ENCODE measurements at places on chromosomes 7 and 10.

- no peak for ATAC-seq
These were observed 69.1 kb downstream of the C10orf120 start for GRCh38 chr10:122630526-122630925.

DNA sequence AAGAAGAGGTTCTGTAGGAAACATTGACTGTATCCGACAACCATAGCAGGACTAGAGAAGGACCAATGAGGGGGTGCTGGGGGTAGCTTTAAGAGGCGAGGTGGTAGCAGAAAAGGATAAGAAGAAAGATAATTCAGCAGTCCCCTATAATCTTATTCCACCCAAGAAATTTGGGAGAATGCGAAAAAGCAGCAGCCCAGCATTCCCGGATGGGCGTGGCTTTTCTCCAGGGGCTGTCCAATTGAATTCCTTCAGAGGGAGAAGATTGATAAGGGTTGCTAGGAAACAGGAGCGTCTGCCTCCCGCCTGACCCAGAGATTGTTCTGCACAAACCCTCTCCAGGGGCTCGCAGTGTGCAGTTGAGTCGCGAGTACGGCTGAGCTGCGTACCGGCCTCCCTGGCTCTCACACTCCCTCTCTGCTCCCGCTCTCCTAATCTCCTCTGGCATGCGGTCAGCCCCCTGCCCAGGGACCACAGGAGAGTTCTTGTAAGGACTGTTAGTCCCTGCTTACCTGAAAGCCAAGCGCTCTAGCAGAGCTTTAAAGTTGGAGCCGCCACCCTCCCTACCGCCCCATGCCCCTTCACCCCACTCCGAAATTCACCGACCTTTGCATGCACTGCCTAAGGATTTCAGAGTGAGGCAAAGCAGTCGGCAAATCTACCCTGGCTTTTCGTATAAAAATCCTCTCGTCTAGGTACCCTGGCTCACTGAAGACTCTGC lies at the start of gene GRM3:
Gene GRM3 (plus strand): TSS at position 349 of the 721 bp plus-strand sequence. CDS start 121,237 bp downstream, outside the sequence.
- ATAC-seq = no peak

GRCh38 chr7:95608359-95609173 lies 12.2 kb upstream of the PDK4 start:
- ATAC-seq = peak; percentile 99

- no peak for ATAC-seq
These were observed 368.9 kb downstream of the SORCS1 start for GRCh38 chr10:106795619-106796018.

DNA sequence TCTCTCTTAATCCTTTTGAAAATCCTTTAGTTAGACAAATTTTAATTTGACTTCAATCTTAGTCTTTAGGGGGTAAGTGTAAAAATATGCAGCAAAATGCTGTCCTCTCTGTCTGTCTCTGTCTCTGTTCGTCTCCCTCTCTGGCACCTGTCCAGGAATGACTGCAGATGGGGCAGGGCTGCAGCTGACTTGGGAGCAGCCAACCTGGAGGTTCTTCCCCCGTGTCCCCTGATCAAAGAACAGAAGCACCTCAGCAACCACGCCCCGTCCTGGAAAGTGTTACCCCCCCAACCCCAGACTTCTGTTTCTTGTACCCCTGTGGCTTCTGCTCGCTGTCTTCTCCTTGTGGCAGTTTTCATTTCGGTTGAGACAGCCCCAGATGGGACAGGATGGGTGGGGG lies 141.6 kb upstream of the NPS start:
- no peak for ATAC-seq

DNA sequence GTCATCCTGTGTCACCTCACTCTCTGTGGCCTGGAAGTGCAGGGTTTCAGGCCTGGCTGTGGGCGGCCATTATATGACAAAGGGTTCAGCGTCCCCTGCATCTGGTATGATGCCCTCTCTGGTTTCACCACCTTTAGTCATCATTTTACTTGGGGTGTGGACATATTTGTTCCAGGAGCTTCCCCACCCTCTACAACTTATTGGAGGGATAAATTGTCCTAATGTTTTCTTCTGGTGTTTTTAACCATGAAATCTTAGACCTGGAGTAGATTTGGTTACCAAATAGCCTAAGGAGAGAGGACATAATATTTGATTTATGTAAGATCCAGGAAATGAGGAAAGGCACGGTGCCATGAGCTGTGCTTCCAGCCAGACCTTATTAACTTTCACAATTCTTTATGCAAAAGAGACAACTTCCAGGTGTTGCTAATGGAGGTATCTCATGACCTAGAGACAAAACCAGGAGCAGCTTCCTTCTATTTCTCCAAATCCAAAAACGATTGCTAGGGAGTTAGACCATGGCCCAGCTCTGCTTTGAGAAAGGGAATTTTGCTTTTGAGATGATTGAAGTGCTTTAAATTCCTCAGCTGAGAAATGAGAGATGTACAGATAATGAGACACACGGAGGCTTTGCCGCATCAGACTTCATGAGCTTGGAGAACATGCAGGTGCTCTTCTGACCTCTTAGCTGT lies 20.9 kb downstream of the WBP1L start:
- no peak for ATAC-seq

GRCh38 chr7:108246227-108246837 lies 116.2 kb upstream of the LAMB4 start:
- no peak for ATAC-seq

GRCh38 chr10:35391153-35391953 lies 55.0 kb downstream of the CCNY start:
- no peak for ATAC-seq

DNA sequence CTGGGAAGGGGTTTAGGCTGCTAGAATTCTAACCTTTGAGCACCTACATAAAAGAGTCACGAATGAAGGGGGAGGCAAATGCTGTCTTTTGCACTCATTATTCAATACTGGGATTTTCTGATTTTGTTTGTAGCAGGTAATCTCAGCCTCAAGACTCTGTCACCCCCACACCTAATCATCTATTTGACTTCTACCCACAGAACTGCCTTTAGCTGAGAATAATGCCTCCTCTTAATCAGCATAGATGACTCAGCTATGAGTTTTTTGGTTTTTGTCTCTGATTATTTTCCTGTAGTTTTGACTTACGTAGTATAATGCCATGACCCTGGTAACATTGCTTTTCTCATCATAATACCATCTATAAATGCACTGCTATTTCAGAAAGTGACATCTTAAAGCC lies 42.7 kb upstream of the CACNB2 start:
- ATAC-seq = no peak

- ATAC-seq = no peak
These were observed 28.7 kb upstream of the SLC29A3 start for GRCh38 chr10:71290331-71290730.

- ATAC-seq = peak; percentile 62
These were observed 83.9 kb downstream of the JAZF1 start for GRCh38 chr7:28096713-28097112.

DNA sequence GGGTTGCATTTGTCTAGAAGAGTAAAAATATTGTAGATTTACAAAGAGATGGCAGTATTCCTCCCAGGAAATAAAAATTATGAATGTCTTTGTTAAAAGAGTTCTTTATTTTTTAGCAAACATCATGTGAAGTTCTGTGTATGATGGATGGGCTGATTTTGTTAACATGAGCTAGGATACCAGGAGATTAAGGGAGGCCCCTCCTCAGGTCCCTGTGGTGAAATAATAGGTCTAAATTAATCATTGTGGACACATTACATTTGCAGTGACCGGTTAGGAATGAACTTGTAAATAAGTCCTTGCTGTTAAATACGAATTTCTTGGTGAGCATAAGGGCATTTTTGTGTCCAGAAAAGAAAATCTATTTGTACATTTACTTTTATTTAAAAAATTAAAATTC lies 339.4 kb upstream of the PHF14 start:
- no peak for ATAC-seq

GRCh38 chr10:93376372-93377293 lies 105.5 kb downstream of the MYOF start:
- peak; percentile 62 for ATAC-seq

DNA sequence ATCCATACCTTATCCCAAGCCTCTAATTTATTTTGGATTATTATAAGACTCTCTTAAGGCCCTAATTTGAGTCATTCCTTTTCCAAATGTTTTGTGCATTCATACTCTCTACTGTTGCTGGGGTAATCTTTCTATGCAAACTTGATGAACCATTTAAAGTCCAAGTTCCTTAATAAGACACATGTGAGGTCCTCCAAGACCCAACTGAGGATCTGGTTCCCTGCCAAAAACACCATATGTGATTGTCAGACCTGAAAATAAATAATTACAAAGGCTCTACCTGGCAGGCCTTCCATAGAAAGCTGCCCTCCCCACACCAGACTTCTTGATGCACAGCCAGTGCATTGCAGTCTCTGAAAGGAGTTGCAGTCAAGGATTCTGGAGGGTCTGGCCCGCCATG lies 257.9 kb upstream of the AKR1E2 start:
- ATAC-seq = no peak

GRCh38 chr7:18644981-18645380 lies 149.4 kb downstream of the HDAC9 start:
- ATAC-seq = no peak

- ATAC-seq = no peak
These were observed 578.9 kb downstream of the ZWINT start for GRCh38 chr10:55782181-55782580.

DNA sequence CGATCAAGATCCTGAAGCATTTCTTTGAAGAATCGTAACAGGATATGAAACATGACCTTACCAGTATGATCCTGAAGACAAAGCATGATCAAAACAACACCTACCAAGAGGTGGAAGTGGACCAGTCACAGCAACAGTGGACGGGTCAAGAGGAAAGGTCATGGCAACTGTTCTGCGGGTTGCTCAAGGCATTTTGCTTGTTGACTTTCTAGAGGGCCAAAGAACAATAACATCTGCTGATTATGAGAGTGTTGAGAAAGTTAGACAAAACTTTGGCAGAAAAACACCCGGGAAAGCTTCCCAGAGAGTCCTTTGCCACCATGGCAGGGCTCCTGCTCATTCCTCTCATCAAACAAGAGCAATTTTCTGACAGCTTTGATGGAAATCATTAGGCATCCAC lies 65.6 kb upstream of the LRRC18 start:
- no peak for ATAC-seq

- no peak for ATAC-seq
These were observed 265.6 kb downstream of the GFRA1 start for GRCh38 chr10:116007256-116007891.

- no peak for ATAC-seq
These were observed 121.5 kb downstream of the SRPK2 start for GRCh38 chr7:105267244-105267643.

GRCh38 chr10:12615296-12616220 lies 266.2 kb downstream of the CAMK1D start:
- ATAC-seq = no peak

- peak; percentile 93 for ATAC-seq
These were observed at the start of gene CYTH3 for GRCh38 chr7:6272481-6273323. Gene CYTH3 (minus strand): TSS chr7:6272624. CDS start chr7:6272507, 117 bp downstream.

DNA sequence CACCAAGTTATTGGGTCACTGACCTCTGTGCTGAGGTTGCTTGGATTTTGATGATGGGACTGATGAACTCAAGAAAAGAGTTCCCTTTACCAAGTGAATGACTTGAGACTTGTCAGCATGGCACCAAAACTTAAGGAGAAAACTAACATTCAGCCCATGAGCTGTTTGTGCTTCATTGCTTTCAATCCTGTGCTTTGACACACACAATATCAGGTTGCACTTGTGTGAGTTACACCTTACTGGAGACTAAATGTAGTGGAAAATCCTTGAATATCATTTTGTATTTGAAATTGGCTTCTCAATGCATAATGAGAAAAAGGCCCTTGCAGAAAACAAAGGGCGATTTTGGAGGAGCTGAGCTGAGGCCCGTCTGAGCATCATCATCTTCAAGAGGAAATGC lies 2.7 kb downstream of the BAG3 start:
- no peak for ATAC-seq

DNA sequence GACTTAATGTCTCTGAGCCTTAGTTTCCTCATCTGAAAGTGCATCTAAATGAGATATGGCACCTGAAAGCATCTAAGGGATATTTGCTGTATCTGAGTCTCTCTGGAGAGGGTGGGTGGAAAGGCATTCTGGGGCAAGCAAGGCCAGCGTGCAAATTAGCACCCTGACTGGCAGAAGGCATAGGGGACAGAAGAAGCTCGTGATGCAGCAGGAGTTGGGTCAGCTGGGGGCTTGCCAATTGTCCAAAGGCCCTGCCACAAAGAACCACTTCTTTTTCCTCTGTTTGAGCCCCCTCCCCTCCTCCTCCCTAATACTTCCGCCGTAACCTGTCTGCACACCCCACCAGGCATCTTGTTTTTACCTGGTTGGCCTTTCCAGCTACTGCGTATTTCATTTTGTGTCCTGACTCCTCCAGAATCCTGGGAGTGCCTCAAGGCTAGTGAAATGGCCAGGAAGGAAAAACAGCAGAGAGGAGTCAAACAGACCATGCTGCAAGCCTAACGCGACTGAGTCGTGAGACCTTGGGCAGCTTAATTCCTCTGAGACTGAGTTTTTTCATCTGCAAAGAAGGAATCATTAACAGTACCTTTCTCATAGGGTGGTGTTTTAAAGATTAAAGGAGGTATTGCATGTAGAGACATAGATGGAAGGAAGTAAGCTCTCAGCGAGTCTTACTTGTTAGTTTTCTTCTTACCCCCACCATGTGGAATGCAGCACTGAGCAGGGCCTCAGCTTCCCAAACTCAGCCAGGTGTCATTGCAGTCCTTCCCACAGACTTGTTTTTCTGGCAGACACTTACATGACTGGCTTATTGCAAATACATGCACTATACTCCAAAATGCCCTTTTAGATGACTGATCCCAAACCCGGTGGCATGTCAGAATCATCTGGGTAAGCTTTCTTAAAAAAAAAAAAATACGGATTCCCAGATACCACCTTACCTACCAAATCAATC lies 49.1 kb upstream of the MXI1 start:
- no peak for ATAC-seq

DNA sequence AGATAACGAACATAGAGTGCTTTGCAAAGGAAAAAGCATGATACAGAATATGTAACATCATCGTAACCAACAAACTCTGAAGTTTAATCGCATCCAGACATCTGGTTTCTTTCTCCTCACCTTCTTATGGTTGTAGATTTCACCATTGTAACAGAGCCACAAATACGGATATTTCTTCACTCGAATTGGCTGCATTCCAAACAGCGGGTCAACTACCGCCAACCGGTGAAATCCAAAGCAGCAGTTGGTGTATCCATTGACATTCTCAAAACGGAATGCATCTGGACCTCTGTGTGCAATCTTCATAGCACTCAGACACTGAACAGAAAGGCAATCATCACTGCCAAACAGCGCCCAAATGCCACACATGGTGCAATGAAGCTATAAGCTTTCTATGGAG lies 3.4 kb downstream of the ASNS start:
- no peak for ATAC-seq

- no peak for ATAC-seq
These were observed 132.6 kb downstream of the RGS10 start for GRCh38 chr10:119409906-119410305.

DNA sequence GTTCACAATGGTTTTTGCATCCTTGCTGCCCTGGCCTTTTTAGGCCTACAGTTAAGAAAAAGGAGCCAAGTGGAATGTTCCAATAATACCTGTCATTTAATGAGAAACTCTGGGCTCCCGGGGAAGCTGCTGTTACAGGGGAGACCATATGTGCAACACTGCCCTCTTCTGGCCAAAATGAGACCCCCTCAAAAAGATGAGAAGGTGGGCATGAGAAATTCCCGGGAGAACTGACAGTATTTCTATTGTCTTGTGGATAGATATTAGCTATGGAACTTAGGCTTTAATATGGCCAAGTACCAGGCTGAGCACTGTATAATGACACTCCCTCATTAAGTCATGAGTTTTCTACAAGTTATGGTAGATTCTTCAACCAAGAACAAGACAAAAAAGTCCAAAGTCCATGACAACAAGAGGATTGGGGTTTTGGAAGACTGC lies 99.4 kb downstream of the CCDC3 start:
- ATAC-seq = no peak

- no peak for ATAC-seq
These were observed 102.6 kb upstream of the AGR3 start for GRCh38 chr7:16984375-16984774.

All from stimulated activated memory B cell treated with anti-CD40 and anti-IgM and Interleukin-4, amounts not matched to agents 10 μg/mL and 1 μg/mL and 100 μg/mL, for 72 hours (primary cell).